NCI-H774 (cell line): ENCODE measurements at places on chromosomes 2 and 18.

DNA sequence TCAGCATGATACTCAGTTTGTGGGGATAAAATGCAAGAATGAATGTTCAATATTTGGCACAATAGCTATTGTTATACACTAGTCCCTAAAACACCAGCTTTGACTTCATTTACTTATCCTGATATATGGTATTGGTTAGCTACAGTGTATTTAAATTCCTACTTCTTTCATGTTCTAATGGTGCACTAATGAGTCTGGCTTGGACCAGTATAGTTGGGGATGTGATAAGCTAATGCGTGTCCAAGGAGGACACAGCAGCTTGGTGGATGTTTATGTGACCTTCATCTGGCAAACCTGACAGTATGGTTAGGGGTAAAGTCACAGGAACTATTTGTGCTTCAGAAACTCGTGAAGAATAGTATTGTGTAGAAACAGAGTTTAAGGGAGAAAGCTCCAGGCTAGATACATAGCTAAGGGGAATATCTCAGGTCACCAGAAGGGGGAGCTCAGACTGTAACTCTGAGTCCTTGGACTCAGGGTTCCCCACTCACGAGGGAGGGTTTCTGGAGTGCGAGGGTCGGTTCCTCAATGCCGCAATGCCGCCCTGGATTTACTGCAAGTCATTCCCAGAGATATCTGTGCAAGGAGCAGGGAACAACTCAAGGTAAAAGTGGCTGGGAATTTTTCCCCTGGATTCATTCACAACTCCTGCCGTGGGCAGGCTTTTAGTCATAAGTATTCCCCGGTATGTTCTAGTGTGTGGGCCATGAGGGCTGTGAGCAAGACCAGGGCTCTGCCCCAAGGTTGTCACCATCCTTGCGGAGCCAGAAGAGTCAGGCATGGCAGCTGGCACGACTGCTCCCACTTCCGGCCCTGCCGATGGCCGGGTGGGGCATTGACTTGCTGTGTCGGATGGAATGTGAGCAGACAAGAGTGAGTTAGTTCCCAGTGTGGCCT, 14.5 kb downstream of the IL1R2 start:
- DNase-seq, result no peak

GRCh38 chr2:176079285-176079830, 4.4 kb downstream of the EVX2 start:
- DNase-seq, result peak; percentile 40

DNA sequence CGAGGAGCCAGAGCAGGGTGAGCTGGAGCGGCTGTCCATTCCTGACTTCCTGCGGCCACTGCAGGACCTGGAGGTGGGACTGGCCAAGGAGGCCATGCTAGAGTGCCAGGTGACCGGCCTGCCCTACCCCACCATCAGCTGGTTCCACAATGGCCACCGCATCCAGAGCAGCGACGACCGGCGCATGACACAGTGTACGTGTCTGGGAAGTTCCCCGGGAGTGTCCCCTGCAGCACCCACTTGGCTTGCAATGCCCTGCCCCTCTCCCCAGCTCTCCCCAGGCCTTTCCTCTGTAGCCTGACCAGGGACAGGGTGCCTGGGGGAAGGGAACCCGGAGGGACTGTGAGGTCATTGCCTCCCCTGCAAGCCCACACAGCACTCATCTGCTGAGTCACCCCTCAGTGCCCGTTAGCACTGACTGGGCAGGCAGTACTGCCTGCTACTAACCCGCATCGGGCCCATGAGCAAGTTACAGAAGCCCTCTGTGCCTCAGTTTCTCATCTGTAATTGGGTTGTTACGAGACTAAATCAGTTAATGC, 29.4 kb upstream of the GMPPA start:
- DNase-seq, result no peak

DNA sequence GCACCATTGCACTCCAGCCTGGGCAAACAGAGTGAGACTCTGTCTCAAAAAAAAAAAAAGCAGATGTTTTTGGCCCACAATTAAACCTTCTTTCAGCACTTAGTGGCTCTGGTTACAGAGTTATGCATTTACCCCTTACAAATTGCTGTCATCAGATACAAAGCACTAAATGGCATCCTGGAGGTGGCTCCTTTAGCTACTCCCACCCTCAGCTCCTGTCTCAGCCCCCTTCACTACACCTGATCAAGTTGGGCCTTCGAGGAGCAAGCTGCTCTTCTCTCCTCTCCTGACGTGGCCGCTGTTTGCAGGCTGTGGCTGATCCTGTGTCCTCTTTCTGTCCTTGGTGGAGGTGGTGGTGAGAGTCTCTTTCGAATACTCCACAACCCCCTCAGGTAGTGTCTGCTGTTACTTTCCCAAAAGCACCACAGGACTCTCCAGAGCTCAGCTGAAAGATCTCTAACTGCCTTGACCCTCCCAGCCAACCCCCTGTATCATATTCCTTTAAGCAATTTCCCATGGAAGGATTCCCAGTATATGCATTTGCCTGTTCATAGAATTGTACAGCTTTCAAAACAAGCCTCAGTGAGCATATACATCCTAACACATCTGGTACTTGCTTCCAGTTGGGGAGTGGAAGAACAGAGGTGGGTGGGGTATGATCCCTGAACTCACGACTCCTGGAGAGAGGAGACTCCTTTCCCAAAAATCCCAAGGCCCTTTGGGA, 285.9 kb downstream of the CLIP4 start:
- no peak for DNase-seq

- DNase-seq, result no peak
Measured at GRCh38 chr2:189610700-189611099, 30.1 kb upstream of the SLC40A1 start.

DNA sequence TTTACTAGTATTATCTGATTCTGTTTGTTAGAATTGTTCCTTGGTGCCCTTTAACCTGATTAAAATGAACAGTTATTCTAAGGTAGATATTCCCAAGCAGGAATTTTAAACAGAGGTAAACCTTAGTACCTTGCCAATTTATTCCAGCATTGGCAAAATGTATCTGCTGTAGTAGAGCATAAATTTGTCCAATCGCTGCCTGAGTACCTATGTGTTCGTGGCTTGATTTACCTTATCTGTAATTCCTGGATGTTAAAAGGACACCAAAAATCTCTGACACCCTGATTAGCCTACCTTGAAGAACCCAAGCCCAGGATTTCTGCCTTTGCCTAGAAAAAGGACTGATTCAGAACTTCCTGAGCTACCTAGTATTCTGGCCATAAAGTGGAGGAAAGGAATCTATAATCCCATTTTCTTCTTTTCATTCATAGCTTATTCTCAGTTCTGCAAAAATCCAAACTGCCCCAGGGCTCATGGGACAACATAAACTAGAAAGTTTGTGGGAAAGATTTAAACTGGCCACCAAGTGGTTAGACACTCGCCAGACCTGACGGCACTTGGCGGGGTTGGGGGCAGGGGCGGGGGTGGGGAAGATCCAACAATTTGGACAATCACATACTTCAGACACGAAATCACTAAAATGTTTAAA, 16.2 kb upstream of the ZCCHC2 start:
- DNase-seq, result no peak

- no peak for DNase-seq
Measured at GRCh38 chr18:63145166-63145850, 174.3 kb downstream of the BCL2 start.

DNA sequence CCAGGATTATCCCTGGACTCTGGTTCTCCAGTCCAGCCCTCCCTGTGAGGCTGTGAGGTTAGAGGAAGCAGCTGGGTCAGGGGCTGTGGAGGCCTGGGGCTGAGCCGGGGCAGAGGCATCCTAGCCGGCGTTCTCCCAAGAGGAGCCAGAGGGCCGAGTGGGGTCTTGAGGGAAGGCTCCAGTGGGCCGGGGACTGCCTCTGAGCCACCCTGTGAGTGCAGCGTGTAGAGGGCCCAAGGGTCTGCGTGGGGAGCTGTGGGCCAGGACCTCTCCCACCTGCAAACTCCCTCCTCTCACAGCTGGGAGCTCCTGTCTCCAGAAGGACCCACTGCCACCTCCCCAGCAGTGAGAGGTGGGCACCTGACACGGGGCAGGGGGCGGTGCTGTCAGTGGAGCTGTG, 41.0 kb downstream of the GLI2 start:
- no peak for DNase-seq

GRCh38 chr2:112073875-112074274, 18.8 kb downstream of the TMEM87B start:
- DNase-seq, result no peak
